ENCODE measurements at places on chromosomes 11 and 22.

- no peak for DNase-seq
Observed at GRCh38 chr22:33477120-33478111, 419.2 kb upstream of the SYN3 start.

- DNase-seq: no peak
Observed at GRCh38 chr22:42747701-42748513, 27.2 kb upstream of the A4GALT start.

- no peak for DNase-seq
Observed at GRCh38 chr11:117094776-117095175, 3.5 kb downstream of the SIK3 start.

DNA sequence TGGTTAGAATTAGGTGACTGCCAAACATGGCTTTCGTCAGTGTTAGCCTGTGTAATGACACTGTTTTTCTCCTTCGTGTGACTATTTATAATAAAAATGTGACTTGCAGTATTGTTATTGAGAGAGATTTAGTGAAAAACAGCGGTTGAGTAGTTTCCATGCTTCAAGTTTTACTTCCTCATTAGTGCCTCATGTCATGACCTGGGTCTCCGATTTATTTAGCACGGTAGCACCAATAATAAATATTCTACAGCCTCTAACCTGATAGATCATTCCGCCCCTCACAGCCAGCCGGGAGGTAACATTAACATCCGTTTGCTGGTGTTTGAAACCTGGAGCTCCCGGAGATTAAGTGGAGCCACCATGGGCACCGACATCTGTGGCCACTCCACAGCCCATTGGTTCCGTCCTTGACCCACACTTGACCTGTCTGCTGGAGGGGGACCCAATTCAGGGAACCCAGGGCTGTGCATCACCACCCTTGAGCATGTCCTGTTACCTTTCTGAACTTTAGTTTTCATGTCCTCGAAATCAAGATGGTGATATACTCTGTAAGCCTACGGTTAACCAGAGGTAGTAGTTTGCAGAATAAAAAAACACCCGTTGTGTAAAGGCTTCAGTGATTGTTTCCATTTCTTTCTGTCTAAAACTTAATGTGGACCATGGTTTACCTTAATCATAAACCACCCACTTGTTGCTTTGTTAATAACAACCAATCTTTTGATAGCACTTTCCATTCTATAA lies 104.1 kb downstream of the ATXN10 start:
- no peak for DNase-seq

GRCh38 chr11:796565-797295 lies 1.4 kb downstream of the SLC25A22 start:
- DNase-seq: no peak

DNA sequence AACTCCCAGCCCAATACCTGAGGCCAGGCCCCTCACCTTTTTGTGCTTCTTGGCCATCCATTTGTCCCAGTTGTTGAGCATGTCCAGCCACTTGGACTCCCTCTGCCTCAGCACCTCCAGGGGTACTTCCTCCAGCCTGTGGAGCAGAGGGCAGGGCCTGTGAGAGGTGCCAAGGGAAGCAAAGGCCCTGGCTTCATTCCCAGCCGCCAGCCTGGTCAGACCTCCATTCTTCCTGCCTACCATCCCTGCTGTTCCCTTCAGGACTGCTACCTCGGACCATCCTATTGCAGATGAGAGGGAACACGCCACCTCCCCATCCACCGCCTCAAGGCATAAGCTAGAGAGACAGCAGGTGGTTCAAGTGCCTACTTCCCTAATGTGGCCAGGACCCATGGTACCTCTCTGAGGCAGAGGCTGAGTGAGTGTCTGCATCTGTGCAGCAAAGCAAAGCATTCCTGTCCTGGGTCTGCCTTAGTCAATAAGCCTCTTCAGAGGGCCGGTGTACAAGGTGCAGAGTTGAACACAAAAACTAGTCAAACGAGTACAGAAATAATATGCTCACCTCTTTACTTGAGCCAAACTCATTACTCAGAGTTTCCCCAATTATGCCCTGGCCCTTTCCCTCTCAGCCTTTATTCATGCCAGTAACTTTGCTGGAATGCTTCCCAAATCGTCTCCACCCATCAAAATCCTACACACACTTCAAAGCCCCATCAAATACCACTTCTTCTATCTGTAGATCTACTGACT lies 15.4 kb upstream of the CASTOR1 start:
- DNase-seq: no peak

DNA sequence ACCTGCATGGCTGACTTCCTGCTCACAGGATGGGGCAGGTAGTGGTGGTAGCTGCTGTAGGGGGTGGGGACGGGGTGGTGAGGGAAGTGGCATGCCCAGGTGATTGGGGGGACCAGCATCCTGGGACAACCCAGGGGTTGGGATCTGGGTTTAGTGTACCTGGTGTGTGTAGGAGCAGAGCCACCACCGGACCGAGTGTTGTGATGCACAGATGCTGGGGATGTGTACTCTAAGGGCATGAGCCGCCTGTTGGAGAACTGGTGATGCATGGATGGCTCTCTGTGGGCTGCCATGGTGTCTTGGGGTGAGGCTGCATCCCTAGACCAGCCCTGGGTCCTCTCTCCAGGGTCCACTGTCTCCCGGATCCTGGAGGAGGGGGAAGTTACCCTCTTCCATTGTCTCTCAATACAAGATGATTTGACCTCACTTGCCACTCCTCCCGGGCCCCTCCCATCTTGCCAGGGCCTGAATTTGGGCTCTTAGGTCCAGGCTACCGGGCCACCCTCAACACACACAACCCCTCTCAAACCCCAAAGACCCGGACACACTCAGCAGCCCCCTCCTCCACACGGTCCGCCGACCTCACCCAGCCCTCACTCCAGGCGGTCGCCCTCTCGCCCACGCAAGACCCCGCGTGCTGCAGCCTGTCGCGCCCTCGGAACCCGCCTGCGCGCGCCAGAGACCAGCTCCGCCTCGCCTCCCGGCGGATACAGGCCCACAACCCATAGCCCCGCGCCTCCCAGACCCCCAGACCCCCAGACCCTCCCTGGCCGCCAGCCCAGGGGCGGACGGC lies 619 bp downstream of the LRRC75B start:
- no peak for DNase-seq

DNA sequence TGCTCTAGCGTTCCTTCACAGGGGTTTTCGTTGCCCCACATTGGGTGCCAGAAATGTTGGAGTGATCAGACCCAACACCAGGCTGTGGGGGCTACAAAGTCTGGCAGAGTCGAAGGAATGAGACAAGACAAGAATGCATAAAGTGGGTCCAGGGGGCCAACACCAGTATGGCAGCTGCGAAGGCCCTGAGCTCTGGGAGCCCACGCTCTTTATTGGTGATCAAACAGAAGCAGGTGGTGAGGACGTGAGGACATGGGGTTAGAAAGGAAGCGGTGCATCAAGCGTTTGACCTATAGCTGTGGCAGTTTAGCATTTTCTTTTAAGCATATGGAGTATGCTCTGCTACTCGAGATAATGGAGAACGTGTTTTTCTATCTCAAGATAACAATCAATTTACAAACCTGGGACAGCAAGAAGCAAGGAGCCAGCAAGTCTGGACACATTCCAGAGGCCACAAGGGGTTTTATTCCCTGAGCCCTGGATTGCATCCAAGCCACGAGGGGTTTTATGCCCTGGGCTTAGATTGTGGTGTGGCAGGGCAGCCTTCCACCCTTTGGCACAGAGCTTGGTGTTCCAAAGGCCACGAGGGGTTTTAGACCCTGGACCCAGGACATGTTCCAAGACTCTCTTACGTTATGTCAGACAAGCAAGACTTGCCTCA lies 3.9 kb upstream of the DNAJB13 start:
- DNase-seq: no peak

DNA sequence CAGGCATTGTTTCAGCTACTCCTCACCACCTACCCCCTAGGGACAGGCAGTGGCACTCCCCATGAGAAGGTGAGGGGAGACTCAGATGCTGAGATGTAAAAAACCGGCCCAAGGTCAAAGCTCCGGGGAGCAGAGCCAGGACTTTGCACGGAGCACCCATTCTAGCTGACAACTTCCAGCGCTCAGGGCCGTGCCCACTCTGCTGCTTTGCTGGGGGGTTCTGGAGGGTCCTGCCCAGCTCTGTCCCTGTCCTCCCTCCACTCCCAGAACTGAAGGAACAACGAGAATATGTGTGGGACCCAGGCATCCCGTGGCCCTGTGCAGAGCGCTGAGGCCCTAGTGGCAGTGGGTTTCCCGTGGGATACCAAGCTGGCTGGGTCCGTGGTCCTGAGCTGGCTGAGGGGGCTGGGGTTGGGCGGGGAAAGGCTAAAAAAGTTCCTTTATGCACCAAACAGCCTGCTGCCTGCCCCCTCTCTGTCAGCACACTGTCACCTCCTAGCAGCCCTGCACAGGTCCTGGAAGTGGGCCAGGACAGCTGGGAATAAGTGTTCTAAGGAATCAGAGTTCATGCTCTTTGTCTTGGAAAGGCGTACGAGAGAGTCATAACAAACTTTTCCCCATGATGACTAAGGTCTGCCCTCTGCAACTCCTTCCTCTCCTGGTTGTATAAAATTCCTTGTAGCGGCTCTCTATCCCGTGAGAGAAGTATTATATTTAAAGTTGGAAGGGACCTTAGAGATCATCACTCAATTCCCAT lies 1.9 kb downstream of the MS4A10 start:
- DNase-seq: no peak

DNA sequence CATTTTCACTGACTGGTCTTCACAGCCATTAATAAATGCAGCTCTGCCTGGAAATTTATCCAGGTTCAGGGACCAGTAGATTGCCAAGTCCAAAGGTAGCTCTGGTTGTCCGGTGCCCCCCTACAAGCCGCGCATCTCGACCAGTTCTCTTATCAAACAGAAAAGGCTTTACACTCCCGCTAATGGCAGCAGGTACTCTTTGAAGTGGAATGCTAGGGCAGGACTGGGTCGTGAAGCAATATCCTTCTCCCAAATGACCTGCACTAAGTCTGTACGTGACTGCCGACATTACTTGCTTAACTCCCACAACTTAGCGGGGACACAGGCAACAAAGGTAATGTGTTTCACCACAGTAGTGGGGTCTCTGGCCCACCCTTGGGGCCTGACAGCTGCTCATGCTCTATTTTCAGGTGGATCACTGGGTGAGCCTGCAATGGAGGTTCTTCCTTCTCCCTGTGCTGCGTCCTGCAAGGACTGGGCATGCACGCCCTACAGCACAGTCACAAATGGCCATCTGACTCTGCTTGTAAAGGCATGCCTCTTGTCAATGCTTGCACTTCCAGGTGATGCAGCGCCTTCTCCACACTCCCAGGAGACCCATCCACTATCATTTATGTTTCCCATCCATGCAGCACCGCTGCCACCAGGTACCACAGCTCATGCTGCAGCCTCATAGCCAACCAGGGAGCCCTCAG lies 96.1 kb upstream of the CTSC start:
- DNase-seq: no peak

- no peak for DNase-seq
Observed at GRCh38 chr11:134725716-134726639, 313.9 kb upstream of the B3GAT1 start.

DNA sequence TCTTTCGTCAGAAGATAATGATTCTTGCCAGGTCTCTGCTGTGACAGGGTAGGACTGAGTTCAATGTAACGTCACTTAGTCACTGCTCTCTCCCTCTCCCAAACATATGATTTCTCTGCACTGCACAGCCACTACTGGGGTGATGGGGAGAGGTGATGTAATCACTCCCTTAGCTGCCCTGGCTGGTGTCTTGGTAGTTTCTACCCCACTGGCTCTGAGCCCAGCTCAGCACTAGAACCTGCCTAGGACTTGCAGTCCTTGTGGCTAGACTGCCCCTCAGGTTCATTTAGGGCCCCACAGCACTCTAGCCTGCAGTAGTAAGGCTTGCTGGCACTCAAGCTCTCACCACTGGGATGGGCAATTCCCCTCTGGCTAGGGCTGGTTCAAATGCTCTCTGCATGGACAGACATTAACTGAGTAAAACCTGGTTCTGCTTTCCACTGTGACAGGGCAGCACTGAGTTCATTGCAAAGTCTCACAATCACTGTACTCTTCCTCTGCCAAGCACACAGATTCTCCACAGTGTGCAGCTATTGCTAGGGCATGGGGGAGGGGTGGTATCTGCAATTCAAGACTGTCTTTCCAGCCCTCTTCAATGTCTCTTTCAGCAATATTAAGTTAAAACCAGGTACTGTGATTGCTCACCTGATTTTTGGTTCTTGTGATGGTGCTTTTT lies 571.4 kb upstream of the FAT3 start:
- no peak for DNase-seq

DNA sequence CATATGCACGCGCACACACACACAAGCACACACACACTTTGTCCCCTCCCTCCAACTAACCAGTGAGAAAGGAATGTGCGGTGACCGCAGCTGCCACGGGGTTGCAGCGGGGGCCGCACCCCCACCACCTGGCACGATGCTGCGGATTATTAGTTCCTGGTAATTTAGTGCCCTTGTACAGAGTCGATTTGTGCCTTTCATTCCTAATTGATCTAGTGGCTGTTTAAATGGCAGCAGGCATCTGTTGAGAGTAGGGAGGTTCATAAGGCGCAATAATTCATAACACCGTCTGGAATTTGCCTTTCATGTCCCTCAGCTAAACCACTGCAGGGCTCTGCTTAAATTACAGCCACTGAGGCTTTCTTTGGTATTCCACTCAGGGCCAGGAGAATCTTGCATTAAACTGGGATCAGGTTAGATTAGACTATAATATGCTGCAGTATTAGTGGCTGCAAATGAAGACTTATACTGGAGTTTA lies 113.7 kb downstream of the FEZ1 start:
- DNase-seq: no peak

DNA sequence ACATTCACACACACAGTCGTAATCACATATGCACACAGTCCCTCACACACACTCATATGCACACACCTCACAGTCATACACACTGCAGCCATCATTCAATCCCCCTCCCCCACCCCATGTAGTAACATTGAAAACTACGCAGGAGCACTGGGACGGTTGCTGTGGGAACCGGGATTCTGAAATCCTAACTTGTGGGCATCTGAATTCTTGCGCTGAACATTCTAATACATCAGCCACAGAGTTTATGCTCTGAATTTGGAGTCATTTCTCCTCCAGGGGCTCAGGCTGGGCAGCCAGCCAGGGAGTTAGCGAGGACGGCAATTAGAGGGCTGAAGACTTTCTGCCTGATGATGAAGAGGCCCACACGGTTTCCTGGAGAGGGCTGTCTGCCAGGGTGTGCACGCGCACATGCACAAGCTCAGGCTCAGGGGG lies 32.7 kb downstream of the CD6 start:
- no peak for DNase-seq

GRCh38 chr11:17702876-17703275 lies 16.5 kb upstream of the MYOD1 start:
- no peak for DNase-seq
